ENCODE measurements at places on chromosomes 12 and 14. TPM values are rescaled to one million over a fixed set of nuclear protein-coding genes. Genes with fewer than 3 reads are reported as not detected.

The ITGA7 gene
- total RNA-seq: 7.2 TPM

The PUS7L gene
- 20.6 TPM for total RNA-seq

The HCAR2 gene
- not detected for total RNA-seq

The IRAK4 gene
- 24.0 TPM for total RNA-seq

The SERPINA4 gene
- total RNA-seq: not detected

The SPTB gene
- total RNA-seq: 0.11 TPM

The ZFHX2 gene
- not detected for total RNA-seq

The BEST3 gene
- total RNA-seq: not detected

The KRT79 gene
- total RNA-seq: not detected

The SMARCC2 gene
- total RNA-seq: 23.4 TPM

The NDUFA9 gene
- 61.2 TPM for total RNA-seq

The SLC4A8 gene
- total RNA-seq: 2.6 TPM

The CPNE8 gene
- total RNA-seq: 3.2 TPM
